NT2/D1 (cell line): ENCODE measurements at places on chromosomes 2 and 18.

GRCh38 chr18:74501386-74501785, 5.2 kb downstream of the CNDP2 start:
- DNase-seq, result no peak

DNA sequence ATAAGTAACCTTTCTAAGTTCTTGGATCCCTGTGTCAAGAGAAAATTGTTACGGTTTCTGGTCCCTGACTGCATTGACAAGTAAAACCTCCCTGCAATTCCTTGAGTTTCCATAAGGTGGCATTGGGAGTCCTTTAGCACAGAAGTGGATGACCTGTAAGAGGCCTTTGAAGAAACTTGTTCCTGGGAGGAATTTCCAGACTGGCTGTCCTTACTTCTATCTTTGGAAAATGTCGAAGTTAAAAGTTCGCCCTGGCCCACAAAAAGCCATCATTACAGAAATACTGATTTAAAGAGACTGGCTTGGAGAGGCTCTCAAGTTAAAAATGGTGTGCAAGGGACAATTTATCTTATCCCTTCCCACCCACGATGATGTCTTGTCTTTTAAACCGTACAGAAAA, 218.4 kb downstream of the CDH20 start:
- peak; percentile 64 for DNase-seq

DNA sequence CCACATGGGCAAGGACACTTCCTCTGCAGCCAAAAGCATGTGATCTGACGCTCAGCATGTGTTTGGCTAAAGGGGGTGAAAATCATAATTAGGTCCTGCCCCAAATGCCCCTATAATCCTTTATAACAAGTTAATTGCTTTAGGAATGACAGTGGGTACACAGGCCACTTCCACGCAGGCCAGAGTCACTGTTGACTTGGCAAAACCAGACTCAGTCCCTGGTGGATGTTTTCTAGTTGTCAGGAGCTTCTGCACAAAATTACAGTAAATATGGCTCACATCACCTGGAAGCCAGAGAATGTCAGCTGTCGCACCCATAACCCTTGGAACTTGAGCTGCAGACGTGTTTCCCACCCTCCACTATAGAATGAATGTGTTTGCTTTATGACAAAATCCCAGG, 13.3 kb upstream of the PXDN start:
- DNase-seq, result no peak

- no peak for DNase-seq
These were observed 101.7 kb downstream of the GAREM1 start for GRCh38 chr18:32368991-32369390.

DNA sequence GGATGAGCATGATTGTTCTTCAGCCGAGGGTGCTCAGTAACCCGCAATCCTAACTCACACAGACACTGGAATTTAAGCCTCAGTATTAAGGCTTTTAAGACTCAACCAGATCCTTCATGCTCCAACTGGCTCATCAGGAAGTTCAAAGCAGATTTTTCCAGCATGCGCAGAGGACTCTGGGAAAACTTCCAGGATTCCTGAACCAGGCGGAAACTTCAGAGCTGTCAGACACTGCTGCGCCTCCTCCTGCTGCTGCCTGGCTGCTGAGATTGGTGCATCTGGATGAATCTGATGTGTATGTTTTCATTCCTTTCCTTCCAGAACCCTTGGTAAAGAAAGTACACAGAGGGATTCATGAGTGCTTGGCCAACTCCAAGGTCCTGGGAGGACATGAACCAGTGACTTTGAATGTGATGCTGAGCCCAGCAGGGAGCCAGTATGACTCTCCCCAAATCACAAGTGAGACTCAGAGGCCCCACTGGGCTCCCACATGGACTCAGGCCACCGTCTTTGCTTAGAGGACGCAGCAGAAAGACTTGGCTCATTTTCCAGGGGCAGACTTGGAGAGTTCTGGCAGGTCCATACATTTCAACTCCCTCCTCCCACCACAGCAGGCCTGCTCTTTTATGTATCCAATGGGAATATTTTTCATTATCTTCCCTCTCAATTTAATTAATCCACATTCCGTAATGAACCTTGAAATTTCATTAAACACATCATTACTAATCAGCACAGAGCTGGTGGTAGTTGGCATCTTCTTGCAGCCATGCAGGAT, 143.5 kb upstream of the HDAC4 start:
- DNase-seq, result no peak

GRCh38 chr2:171383134-171383533, 50.7 kb downstream of the METTL8 start:
- no peak for DNase-seq

DNA sequence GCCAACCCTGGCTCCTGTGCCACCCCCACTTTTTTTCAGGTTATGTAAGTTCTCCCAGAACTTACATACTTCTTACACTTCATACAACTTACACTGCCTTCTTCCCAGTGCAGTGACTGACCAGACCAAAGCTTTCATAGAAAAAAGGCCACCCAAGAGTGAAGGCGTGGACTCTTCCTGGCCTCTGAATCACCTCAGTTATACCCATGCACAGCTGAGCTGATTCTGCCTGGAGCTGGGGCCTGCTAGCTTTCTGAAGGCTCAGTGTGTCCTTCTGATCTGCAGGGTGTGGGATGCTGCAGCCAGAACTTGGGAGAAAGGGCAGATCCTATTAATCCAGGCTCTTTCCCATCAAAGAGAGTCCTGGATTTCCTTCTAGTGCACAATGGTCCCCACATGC, 216.1 kb downstream of the TTC32 start:
- no peak for DNase-seq

DNA sequence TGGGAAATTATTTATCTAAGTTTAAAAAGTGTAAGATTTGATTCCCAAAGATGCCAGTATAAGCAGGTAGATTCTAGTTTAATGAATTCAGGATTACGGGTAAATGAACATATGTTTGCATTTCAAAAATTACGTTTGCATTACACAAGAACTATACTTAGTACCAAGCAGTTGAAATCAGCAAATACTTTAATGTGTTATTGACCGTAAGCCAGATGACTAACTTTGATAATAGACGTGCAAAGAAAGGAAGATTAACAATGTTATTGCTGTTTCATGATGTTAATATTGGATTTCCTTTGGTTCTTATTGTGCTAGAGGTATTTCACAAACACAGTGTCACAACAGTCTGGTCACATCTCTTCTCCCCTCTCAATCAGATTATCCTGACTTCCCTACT, 294.7 kb downstream of the TDRD15 start:
- no peak for DNase-seq

DNA sequence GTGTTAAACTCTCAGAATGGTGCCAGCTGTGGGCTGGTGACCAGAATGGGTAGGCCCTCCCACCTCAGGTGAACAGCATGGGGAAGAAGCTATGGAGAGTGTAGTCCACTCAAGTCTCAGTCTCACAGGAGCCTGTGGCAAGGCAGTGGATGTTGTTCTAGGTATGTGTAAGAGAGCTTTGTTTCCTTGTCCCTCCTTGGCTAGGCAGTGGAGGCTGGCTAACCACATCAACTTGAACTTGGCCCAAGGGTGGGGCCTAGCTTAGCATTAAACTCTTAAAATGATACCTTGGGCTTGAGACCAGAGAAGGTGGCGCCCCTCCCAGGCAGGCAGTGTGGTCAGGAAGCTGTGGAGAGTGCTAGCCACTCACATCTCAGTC, 53.2 kb upstream of the SLC4A10 start:
- DNase-seq, result no peak

- no peak for DNase-seq
These were observed 62.6 kb upstream of the CTLA4 start for GRCh38 chr2:203804764-203805485.

DNA sequence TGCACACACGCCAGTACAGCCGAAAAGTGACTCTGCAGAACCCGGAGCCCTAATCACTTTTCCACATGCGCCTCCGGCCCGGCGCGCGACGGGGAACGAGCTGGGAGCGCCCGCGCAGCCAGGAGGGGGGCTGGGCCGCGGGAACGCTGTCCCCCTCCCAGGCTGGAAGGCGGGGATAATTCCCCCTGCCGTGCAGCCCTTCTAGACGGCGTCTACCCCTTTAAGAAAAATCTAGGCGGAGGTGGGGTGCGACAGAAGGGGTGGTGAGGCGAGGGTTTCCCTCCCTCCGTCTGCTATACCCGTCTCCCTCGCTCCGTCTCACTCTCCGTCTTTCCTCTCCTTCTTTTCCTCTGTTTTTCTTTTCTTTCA, 2.4 kb downstream of the CYP26B1 start:
- DNase-seq, result no peak

DNA sequence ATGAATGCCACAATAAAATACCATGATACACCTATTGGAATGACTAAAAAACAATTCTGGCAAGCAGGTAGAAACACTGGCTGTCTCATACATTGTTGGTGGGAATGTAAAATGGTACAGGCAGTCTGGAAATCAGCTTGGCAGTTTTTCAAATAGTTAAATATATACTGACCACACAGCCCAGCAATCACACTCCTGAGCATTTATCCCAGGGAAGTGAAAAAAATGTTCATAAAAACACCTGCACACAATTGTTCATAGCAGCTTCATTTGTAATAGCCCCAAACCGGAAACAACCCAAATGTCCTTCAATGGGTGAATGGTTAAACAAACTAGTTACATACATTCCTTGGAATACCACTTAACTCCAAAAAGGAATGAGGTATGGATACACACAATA, 137.2 kb downstream of the TFCP2L1 start:
- no peak for DNase-seq
